ENCODE measurements at places on chromosomes 7 and 10. TPM values are rescaled to one million over a fixed set of nuclear protein-coding genes. Genes with fewer than 3 reads are reported as not detected.

CPXM2 gene
- polyA plus RNA-seq: not detected

PLEKHS1 gene
- not detected for polyA plus RNA-seq

SPDYE2B gene
- polyA plus RNA-seq: not detected

POT1 gene
- 12.7 TPM for polyA plus RNA-seq

- peak; percentile 87 for DNase-seq
Measured at GRCh38 chr7:100516135-100516812, 22.7 kb upstream of the AGFG2 start.

DNA sequence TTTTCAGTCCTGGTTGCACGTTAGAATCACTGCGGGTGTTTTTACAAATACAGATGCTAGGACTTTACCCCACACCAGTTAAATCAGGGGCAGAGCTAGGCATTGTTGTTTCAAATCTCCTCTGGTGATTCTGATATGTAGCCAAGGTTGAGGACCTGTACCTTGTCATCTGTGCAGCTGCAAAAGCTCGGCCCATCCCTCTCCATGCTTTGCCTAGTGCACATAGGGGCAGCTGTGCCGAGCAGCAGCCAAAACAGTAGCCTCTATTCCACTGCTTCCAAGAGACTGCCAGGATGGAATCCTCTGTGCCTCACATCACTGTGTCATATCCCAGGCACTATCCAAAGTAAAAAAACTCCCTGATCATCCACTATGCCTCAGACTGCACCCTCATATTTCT is 181.3 kb downstream of the CDK14 start:
- no peak for DNase-seq

DNA sequence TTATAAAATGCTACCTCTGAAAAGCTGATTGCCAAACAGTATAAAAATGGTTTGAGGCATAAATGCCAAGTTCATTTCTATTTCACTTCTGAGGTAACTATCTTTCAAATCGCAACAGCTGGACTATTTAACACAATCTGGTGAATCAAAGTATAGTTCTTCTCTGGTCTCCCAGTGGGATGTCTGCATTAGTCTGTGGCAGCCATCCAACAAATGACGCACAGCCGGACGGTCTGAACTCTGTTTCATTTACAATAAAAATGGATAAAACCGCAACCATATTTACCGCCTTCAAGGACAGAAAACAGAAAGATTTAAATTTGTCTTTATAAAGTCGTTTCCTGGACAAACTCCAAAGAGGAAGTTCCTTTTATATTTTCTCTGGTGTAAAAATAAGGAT is 41.9 kb downstream of the ENO4 start:
- peak; percentile 94 for DNase-seq

DNA sequence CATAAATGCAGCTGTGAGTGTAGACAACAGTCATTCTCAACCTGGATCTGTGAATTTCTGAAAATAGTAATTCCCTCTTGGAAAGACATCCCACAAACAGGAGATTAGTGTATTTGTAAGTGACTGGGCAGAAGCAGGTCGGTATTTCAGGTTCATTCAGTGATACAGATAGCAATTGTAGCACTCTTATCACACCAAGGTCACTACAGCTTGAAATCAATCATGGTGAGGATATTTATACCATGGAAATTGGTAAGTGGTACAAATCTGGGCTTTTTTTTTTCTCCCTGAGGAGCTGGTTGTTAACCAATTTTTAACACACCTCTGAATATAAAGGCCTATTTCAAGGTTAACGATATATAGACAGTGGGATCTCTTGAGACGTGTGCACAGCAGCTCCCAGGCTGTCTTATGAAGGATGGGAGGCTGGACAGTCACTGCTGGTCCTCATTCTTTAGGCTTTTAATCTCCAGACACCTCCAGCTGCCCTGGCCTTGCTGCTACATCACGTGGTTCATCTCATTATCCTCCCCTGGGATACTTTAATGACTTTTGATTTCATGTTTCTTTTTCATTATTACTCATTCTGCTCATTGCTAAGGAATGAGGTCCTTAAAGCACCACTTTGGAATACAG is 87.1 kb downstream of the ITGA8 start:
- no peak for DNase-seq

DNA sequence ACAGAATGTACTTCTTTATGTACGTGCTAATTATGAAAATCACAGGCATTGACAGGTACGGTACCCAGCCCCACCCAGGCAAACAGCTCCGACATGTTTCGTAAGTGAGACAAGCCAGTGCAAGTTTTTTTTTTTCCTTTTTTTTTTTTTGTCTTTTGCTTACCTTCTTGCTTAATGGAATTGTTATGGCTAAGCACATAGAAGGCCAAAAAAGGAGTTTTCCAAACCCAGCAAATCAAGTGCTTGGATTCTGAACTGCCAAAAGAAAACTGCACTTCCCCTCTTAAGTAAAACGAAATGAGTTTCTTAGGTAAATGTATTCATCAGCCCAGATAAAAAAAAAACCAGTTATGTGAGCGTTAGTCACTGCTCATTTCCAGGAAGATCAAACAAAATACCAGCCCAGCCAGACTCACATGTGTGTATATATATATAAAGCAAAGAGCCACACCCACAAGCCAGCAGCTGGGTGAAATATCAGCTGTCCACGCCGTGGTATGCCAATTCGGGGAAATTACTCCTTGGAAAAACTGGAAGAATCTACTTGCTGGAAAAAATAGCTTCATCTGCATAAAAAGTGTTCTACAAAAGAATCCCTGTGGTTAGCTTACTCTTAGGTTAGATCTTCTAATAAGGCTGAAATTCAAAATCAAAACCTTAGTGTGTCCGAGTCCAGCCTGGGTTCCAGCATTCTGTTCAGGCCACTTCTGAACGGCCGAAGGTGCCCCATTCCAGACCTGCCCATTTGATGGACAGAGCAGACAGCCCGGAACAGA is 8.0 kb downstream of the KLF6 start:
- DNase-seq: peak; percentile 94

DNA sequence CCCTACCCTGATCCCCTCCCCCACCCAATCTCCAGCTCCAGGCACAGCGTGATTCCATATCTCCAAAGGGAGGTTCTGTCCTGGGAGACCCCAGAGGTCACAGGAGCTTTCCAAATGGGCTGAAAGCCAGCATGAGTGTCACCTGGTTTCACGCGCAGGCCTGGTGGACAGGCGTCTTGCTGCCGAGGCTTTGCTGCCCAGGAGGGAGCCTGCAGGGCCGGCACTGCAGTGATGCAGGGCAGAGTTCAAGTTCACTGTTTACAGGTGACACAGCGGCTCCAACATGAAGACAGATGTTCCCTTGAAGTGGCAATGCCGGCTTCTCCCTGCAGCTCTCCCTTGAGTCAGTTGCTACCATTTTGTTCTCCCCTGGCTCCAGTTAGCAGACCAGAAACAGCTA is 104.3 kb downstream of the TCERG1L start:
- DNase-seq: no peak

- no peak for DNase-seq
Measured at GRCh38 chr7:155594961-155595366, 48.6 kb upstream of the CNPY1 start.

DNA sequence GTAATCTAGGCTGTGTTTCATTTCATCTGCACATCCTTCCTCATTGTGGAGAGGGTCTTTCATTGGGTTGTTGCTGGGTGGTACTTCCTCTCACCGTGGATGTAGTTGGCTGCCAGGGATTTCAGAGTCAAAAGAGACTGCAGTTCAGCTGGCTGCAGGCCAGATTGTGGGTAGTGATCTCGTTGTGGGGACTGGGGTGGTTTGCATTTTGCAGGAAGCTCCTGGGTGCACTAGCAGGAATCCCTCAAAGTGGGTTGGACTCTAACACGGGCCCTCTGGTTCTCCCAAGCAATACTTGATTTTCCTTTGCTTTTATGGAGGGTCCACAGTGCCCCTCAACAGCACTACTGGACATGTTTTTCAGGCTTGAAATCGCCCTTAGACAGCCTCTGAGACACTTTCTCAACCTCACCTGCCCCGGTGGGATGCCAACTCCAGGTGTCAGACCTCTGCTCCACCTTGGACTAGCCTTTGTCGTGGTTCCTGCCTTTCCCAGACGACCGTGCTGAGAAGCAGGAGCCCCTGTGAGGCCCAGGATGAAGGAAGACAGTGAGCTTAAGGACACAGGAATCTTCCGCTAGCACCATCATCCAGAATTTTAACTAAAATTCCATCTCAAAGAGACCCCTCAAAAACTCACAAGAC is 23.9 kb upstream of the ZNF273 start:
- DNase-seq: no peak

Data from IMR-90 (cell line).